ENCODE measurements at places on chromosomes 12 and 14. TPM values are rescaled to one million over a fixed set of nuclear protein-coding genes. Genes with fewer than 3 reads are reported as not detected.

GRCh38 chr14:29861996-29862395, 65.7 kb downstream of the PRKD1 start:
- DNase-seq: no peak

- no peak for DNase-seq
Observed at GRCh38 chr14:24534286-24534685, 26.2 kb upstream of the CMA1 start.

GRCh38 chr14:68263563-68264259, 444.1 kb downstream of the RAD51B start:
- DNase-seq: no peak

- peak; percentile 4 for DNase-seq
Observed at GRCh38 chr14:96538097-96538989, 36.2 kb downstream of the PAPOLA start.

DNA sequence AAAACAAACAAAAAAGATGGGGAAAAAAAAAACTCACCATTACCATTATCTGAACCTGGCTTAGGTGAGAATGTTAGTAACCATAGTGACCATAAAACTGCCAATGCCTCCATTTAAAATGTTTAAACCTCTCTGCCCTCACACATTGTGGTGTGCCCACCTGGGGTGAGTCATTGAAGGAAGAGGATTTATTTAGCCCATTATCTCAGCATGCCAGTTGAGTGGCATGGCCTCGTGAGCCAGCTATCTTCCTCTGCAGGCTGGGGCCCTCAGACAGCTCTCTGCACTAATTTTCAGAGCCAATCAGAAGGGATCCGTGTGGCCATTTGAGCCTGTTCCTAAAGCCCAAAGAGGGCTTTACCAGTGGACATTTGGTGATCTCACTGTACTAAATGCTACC, 81.8 kb upstream of the CCDC198 start:
- DNase-seq: no peak

DNA sequence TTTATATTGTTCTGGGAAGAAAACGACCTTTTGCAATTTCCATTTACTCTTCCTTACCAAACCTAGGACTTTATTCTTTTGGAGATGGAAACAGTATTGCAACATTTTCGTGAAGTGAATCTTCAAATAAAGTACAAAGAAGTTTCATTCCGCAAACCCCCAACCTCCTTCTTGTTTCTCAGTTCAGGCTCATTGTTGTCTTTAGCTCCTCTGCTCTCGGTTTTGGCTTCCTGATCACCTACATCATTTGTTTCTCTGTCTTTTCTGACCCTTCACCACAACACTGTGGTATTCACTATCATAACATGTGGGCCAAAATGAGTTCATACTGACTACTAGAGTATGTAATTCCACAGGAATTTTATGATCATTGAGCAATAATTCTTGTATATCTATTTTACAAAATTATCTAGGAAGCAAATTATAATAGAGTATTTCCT, 266.8 kb downstream of the ADAMTS20 start:
- no peak for DNase-seq

DNA sequence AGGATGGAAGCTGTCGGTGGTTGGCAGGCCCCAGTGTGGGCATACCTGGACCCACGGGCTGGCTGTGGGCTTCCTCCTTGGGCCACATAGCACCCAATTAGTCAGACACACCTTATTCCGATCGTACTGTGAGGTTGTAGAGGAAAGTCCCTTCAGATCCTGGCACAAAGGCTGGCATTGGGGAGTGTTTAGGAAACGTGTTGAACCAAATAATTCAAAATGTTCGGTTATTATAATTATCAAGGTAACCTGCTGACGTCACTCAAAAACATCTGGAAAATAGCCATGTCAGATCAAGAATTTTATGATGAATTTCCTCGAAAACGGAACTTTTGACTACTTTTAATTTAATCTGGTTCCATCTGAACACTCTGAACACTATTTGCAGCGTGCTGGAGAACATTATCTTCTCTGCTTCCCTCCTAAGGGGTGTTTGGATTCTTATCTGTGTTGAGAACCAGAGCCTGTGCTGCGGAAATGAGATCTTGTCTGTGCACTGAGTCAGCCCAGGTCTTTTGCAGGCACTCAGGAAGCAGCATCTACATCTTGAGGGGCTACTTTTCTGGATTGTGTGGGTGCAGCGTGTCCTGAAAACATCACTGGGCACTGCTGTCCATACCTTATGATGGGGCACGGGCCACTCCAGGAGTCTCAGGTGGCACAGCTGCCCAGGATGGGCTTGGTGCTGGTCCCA, 100.3 kb downstream of the SLC25A47 start:
- DNase-seq: no peak

DNA sequence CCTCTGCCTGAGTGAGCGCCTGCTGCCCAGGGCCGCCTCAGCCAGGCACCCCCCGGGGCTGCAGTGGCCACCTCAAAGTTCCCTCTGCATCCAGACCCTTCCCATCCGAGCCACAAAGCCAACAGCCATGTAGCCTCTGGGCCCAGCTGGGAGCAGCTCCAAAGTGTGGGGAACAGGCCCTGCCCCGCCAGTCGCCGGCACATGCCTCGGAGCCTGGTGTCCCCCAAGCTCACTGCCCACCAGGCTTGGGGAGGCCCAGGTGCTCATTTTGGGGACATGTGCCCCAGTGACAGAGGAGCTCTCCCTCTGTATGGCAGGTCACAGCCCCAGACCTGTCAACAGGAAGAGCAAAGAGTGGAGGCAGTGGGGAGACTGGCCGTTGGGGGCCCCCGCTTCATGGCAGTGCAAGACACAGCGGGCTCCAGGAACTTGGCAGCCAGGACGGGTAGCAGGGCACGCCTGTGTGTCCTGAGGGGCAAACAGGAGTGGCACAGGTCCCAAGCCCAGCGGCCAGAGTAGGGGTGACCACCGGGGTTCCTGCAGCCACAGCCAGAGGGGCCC, 29.9 kb downstream of the JAG2 start:
- DNase-seq: no peak

GRCh38 chr14:70018713-70019211, 139.5 kb downstream of the SMOC1 start:
- DNase-seq: no peak

- no peak for DNase-seq
Observed at GRCh38 chr12:89210277-89210676, 142.0 kb downstream of the DUSP6 start.

GRCh38 chr12:106915635-106916026, 40.1 kb upstream of the TMEM263 start:
- no peak for DNase-seq

DNA sequence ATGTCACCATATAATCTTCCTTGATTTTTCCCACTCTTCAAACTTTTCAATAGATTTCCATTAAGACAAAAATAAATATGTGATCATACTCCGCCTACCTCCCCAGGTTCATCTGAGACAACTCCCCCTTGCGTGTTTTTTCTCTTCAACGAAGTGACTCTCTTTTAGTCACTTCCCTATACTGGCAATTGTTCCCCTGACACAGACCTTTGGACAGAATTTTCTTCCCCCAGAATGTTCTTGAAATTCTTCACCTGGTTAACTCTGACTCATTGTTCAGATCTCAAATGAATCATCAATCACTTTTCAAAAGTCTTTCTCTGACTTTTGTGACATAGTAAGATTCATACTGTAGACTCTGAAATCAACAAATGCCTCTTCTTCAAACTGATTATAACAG, 727.3 kb upstream of the LMO3 start:
- DNase-seq: no peak

DNA sequence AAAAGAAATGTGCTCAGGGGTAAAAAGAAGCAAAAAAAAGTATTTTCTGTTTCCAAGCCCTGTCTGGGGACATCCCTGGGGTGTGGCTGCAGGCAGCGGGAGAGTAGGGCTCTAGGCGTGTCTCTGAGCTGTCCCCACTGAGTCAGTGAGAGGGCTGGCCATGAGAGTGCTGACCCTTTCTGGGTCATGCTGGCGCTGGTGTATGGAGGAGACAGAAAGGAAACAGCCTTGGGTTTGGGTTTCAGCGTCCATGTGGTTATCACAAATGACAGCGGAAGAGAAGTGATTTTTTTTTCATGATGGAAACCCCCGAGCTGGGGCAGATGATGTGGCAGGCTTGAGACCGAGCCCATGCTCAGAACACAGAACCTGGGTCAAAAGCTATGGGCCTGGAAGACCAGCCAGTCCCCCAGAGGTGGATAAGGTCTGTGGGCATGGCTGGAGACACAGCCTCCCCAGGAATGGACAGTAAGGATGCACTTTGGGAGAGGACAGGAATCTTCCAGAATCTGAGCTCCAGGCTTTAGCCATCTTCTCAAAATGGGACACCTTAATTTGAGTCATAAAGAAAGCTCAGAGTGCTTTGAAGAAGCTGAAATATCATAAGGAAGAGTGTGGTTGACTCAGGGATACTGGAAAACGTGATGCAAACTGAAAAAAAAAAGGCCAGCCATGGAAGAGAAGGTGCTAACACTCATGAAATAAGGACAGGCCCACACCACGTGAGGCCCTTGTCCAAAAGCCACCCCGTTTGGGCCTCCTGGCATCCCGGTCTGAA, 36.2 kb downstream of the SYNE3 start:
- DNase-seq: no peak

- no peak for DNase-seq
Observed at GRCh38 chr12:69641546-69641945, 30.8 kb upstream of the LRRC10 start.

DNA sequence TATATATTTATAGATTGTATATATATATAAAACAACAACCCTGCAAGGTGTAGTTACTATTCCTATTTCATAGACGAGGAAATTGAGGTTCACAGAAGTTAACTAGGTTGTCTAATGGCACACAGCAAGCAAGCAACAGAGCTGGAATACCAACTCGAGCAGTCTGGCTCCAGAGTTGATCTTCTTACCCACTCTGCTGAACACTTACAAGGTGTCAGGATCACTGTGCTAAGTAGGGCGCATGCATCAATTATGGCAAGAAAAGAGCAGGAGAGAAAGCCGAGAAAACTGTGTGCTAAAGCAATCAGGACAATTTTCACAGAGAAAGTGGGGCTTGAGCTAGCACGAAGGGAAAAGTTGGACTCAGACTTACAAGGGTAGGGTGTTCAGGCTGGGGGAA, 15.9 kb upstream of the ARMH4 start:
- DNase-seq: no peak

GRCh38 chr12:42421844-42422779, 96.1 kb downstream of the PPHLN1 start:
- no peak for DNase-seq

PHETA1 gene
- 12.1 TPM for polyA plus RNA-seq

CMA1 gene
- 0.94 TPM for polyA plus RNA-seq

PZP gene
- polyA plus RNA-seq: 0.57 TPM

CD163L1 gene
- polyA plus RNA-seq: 2.3 TPM

CIROP gene
- 0.05 TPM for polyA plus RNA-seq

PKP2 gene
- polyA plus RNA-seq: 21.8 TPM

KRT2 gene
- not detected for polyA plus RNA-seq

SMOC1 gene
- 2.4 TPM for polyA plus RNA-seq

PDZRN4 gene
- polyA plus RNA-seq: 6.2 TPM

KRT7 gene
- 86.8 TPM for polyA plus RNA-seq

PTPN21 gene
- polyA plus RNA-seq: 40.2 TPM

All from left renal cortex interstitium (tissue), 4 donors.